ENCODE measurements at places on chromosomes 12 and 14. TPM values are rescaled to one million over a fixed set of nuclear protein-coding genes. Genes with fewer than 3 reads are reported as not detected.

DNA sequence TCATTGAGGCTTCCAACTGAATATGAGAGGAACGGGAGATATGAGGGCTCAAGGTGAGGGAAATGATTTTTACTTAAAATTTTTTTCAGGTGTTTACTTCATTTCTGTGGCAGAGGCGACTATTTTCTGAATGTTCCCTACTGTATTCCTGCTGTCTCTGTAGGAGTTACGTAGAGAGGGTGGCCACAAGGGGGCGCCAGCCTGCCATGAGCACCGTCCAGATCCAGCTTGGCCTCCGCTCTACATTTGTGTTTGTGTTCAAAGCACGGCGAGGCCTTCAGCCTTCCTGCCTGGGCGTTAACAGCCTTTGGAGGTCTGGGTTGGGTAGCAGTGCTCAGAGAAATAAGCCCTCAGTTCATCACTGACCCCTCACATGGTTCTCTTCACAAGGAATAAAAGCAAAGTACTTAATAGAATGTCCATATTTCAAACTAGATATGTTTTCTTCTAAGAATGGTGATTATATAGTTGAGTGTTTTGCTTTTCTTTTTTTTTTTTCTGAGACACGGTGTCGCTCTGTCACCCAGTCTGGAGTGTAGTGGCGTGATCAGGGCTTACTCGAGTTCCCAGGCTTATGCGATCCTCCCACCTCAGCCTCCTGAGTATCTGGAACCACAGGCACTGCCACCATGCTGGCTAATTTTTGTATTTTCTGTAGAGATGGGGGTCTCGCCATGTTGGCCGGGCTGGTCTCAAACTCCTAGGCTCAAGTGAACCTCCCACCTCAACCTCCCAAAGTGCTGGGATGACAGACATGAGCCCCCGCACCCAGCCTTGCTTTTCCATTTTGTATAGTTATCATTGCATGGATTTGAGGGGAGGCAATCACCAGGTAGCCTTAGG is 22.3 kb downstream of the CKB start:
- no peak overlapping the region for H3K27ac ChIP-seq
- DNase-seq = peak; percentile 81
- no peaks in the 10 kb centered on the region for H3K27me3 ChIP-seq
- no peak overlapping the region for H3K4me3 ChIP-seq
- peaks cover 58% of the 10 kb centered on the region for H3K36me3 ChIP-seq

The IL26 gene
- not detected for total RNA-seq

The KRT3 gene
- not detected for total RNA-seq

- no peak overlapping the region for H3K4me3 ChIP-seq
- no peaks in the 10 kb centered on the region for H3K36me3 ChIP-seq
- no peak overlapping the region for H3K27ac ChIP-seq
- H3K4me1 ChIP-seq = peaks cover 18% of the 10 kb centered on the region
- DNase-seq = peak; percentile 73
These were observed 134.2 kb downstream of the NTF3 start for GRCh38 chr12:5565933-5566599.

The LBHD2 gene
- not detected for total RNA-seq

GRCh38 chr12:93638954-93639353 is 38.2 kb upstream of the CRADD start:
- H3K27me3 ChIP-seq = no peaks in the 10 kb centered on the region
- no peak for DNase-seq
- H3K36me3 ChIP-seq = no peaks in the 10 kb centered on the region
- no peak overlapping the region for H3K4me3 ChIP-seq
- peaks cover 2% of the 10 kb centered on the region for H3K4me1 ChIP-seq

The CKB gene
- total RNA-seq = 31.7 TPM

The LTBP2 gene
- total RNA-seq = 26.7 TPM

DNA sequence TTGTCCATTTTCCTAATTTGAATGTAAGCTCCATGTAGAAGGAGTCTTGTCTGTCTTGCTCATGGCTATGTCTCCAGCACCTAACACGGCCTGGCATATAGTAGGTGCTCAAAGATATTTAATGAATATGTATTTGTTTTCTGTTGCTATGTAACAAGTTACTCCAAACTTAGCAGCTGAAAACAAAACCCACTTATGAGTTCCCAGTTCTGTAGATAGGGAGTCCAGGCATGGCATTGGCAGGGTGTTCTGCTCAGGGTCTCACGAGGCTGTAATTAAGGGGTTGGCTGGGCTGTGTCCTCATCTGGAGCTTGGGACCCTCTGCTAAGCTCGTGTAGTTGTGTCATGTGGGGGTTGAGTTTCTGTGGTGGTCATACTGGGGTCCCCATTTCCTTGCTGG is 106.0 kb downstream of the AACS start:
- no peak overlapping the region for H3K27ac ChIP-seq
- no peaks in the 10 kb centered on the region for H3K4me1 ChIP-seq
- no peaks in the 10 kb centered on the region for H3K27me3 ChIP-seq
- no peaks in the 10 kb centered on the region for H3K36me3 ChIP-seq
- H3K4me3 ChIP-seq = no peak overlapping the region

Measured in IMR-90 (cell line).